ENCODE measurements at places on chromosomes 2 and 18.
A peak's percentile ranks its signal among the peaks of the same experiment; 100 is the strongest.

DNA sequence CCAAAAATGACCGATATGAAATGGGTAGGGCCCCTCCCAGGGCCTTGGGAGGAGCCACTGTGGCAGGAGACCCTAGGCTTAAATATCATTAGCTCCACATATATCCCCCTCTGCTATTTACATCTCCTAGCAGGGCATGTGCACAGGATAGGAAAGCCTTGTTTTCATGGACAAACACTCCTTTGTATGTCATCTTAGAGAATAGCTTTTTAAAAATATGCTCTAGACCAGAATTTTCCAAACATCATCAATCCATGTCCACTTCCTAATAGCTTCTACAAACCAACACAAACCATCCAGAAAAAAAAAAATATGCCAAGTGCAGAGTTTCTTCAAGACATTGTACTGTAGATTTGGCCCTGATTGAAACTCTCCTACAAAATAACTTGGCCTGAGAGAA lies 10.8 kb downstream of the DAPL1 start:
- no peak for DNase-seq

- DNase-seq: no peak
These were observed 311.7 kb upstream of the PKDCC start for GRCh38 chr2:41736105-41736567.

GRCh38 chr2:3291750-3292149 lies 85.9 kb downstream of the EIPR1 start:
- no peak for DNase-seq

DNA sequence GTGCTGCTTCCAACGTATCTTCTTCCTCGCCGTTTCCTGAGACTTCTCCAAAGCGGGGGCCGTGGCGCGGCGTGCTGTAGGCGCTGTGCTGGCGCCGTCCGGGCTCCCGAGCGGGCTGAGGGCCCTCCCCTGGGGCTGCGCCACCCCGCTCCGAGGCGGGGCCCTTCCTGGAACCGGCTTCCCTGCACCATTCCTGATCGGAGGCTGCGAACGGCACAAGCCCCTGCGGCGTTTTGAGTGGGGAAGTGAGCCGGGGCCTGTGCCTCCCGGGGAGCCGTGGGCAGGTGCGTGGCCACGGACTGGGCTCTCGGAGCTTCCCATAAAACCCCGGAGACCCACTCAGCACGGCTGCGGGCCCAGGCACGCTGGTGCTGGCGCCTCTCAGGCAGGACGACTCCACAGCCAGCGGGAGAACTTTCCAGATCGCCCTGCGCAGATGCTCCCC lies 74.7 kb downstream of the PSMG2 start:
- peak; percentile 16 for DNase-seq

- DNase-seq: peak; percentile 11
These were observed 347.6 kb downstream of the CTNNA2 start for GRCh38 chr2:79860228-79861058.

GRCh38 chr2:140247451-140248195 lies 1467.4 kb upstream of the NXPH2 start:
- DNase-seq: peak; percentile 24

GRCh38 chr18:26654616-26655524 lies 106.5 kb upstream of the KCTD1 start:
- DNase-seq: no peak

- no peak for DNase-seq
These were observed 36.4 kb downstream of the ADAM17 start for GRCh38 chr2:9519250-9519649.

- no peak for DNase-seq
These were observed 169.6 kb downstream of the ZEB2 start for GRCh38 chr2:144350151-144350802.

- no peak for DNase-seq
These were observed 3.6 kb upstream of the PLB1 start for GRCh38 chr2:28492282-28492681.

DNA sequence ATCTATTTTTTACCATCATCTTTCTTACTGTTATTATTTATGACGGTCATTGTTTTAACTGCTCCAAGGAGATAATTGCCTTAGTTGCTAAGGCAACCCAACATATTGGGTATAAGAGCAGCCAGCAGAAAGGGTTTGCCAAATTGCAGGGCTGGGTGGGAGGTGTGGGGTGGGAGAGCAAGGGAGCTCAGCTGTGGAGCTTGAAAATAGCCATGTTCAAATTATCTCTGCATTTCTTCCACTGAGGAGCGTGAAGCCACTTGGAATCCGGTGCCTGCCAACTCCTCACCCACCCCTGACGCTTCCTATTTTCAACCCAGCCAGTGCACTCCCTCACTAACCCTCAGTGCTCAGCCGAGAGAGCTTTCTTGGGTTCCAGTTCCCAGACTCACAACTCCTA lies 60.8 kb downstream of the SETBP1 start:
- no peak for DNase-seq

- DNase-seq: peak; percentile 22
These were observed 379.1 kb downstream of the MEIS1 start for GRCh38 chr2:66813976-66814375.

- DNase-seq: no peak
These were observed 280.9 kb downstream of the RPRM start for GRCh38 chr2:153197402-153198386.

DNA sequence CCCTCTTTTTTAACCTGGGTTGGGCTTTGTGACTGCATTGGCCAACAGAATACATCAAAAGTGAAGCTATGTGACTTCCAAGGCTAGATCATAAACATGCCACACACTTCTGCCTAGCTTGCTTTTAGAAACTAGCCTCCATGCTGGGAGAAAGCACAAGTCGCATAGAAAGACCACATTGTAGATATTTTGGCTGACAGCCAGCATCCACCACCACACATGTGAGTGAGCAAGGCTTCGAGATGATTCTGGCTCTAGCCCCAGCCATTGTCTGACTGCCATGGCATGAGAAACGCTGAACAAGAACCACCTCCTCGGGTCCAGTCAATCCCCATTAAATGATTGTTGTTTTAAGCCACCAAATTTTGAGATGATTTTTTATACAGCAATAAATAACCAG lies 66.8 kb upstream of the STPG4 start:
- DNase-seq: no peak

GRCh38 chr2:128361376-128362131 lies 42.9 kb upstream of the HS6ST1 start:
- DNase-seq: no peak

DNA sequence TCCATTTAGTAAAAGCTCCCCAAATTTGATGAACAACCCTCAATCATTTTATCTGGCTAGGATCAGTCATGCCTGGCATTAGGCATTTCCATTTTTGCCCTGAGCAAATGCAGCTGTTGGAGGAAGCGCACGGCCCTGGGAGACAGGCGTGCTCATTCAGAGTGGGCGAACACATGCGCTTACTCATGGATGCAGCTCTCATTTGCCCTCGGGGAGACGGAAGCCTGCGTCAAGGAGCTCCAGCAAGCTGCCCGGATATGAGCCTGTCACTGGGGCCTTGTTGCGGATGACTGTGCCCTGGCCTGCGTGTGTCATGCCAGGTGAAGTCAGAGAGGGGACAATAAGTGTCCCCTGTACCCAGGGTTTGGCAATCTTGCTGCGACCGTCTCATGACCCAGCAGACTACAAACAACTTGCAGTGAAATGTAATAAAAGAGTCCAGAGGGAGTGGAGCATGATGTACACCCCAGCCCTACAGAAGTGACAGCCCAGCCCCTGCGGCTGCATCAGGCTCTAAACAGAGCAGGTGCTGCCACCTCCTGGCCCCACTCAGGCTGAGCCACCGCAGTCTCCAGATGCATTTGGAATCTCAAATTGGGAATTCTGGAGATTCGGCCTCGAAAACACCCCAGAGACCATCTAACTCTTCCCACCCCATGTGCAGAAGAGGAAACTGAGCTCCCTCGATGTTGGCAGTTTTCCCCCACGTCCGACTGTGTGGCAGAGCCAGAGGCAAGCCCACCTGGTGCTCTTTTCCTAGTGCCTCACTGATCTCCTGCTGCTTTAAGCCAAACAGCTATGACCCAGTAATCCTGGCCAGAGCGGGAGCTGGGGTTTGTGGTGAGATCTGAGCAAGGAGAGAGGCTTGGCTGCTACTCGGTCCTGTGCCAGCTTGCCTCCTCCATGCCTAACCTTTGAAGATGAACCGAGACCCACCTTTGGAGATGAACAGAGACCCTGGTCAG lies 105.0 kb upstream of the ALK start:
- DNase-seq: peak; percentile 36

- DNase-seq: no peak
These were observed 14.4 kb upstream of the GPR17 start for GRCh38 chr2:127631541-127631996.

- DNase-seq: no peak
These were observed 79.6 kb upstream of the LAPTM4A start for GRCh38 chr2:20130821-20131645.

GRCh38 chr18:50465211-50466153 lies 90.6 kb downstream of the SKA1 start:
- no peak for DNase-seq

DNA sequence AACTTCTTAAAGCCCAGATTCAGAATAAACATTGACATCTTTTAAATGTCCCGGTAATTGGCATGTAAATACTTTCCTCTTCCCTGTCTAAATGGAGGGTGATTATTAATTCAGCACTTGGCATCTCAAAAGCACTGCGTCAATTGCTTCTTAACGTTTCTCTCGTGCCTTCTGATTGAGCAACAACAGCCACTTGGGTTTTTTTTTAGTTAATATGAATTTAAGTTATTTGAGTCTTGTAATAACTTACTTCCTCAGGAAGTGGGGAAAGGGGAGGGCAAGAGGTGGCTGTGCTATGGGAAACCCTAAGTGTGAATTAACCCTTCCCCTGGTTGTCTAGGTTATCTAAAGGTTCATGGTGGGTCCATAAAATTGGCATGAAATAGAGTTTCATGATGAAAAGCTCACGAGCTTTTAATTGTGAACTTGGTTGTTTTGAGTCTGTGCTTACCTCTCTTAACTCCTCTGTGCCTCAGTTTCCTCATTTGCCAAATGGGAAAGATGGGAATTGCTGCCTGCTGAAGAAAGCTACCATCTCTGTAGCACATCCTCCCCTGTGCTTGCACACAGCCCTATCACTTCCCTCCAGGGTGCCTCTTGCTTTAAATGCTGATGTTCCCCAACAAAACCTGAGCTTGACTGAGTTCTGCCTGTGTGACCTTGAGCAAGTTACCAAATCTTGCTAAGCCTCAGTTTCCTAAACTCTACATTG lies 126.3 kb upstream of the BCL2L11 start:
- no peak for DNase-seq

DNA sequence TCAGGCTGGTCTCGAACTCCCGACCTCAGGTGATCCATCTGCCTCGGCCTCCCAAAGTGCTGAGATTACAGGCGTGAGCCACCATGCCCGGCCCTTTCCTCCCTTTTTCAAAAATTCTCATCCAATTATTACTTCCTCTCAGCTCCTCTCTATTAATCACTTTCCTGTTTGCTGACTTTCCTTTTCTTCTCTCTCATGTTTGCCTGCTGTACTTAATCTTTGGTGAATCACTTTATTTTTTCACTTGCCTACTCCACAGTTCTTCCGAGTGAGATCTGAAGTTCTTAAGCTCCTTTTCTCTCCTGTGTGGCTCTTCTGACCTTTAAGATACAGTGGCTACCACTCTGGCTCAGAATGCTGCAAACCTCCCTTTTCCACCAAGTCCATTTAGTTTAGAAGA lies 126.3 kb upstream of the SERTAD2 start:
- DNase-seq: no peak

DNA sequence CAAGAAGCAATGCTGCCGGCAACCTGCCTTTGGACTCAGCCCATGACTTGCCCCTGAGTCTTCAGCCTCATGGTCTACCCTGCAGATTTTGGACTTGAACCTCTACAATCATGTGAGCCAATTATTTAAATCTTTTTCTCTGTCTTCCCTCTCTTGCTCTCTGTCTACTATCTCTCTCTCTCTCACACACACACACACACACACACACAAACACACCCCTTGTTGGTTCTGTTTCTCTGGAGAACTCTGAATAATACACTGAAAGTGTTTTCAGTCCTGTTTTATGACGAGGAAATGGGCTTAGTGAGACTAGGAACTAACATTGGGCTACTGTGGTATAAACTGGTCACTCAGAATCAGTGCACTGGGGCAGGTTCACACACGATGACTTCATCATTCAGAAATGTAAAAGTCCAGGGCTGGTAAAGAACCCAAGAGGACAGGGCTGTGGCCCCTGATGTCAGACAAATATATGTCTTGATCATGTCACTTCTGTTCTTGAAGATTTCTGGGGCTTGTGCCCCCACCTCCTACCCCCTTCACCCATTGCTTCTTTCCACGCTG lies 266.1 kb upstream of the SIX2 start:
- peak; percentile 21 for DNase-seq

GRCh38 chr2:207390302-207391095 lies 139.3 kb upstream of the CREB1 start:
- DNase-seq: no peak

DNA sequence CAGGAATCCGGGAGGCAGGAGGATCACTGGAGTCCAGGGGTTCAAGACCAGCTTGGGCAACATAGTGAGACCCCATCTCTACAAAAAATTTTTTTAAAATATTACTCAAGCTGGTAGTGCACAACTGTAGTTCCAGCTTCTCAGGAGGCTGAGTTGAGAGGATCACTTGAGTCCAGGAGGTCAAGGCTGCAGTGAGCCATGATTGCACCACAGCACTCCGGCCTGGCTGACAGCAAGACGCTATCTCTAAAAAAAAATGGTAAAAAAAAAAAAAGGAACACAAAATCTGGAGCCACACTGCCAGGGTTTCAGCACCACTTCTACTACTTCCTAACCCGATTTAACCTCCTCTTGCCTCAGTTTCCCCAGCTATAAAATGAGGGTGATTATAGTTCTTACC lies 57.0 kb downstream of the STEAP3 start:
- no peak for DNase-seq

DNA sequence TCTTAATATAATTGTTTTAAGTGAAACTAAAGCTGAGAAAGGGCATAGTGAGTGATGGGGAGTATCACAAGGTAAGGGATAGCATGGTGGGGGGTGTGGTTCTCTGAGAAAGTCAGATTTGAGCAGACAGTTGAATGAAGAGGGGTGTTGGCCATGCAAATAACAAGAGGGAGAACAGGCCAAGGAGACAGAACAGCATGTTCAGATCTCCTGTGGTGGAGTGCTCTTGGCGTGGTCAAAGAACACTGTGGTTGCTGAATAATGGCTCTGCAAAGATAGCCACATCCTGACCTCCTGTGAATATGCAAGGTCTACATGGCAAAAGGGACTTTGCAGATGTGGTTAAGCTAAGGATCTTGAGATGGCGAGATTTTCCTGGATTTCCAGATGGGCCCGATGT lies 389.2 kb downstream of the TMEM182 start:
- DNase-seq: no peak

DNA sequence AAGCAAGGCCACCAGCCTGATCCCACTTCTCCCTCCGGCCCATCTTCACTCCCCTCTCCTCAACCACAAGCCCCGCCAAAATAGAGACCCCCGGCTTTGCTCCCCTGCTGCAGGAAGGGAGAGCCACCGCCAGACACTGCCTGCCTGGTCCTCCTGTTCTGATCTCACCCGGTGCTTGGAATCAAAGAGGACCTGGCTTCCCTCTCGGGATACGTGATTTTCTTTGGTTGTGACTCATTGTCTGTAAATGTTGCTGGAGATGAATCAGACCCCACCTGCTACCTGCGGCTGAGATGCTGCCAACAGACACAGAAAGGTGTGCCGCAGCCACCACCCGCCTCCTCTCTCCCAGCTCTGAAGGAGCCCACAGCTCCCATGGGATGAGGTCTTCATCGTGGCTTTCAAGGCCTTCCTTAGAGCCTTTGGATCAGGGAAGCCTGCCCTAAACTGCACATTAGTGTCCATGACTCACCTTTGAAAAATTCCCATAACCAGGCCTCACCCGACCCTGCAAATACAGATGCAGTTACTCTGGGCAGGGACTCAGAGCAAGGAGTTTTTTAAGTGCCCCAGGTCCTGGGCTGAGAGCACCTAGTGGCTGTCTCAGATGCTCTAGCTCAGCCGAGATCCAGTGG lies 79.4 kb upstream of the ZNF532 start:
- peak; percentile 92 for DNase-seq

- DNase-seq: no peak
These were observed 48.5 kb downstream of the ASXL2 start for GRCh38 chr2:25829828-25830227.
